ENCODE measurements at places on chromosomes 5 and 9. TPM values are rescaled to one million over a fixed set of nuclear protein-coding genes. Genes with fewer than 3 reads are reported as not detected.

DNM1 gene
- 36.1 TPM for total RNA-seq

NMUR2 gene
- not detected for total RNA-seq

GRK6 gene
- 24.2 TPM for total RNA-seq

ANAPC2 gene
- total RNA-seq = 22.9 TPM

HEMGN gene
- not detected for total RNA-seq

ZNF483 gene
- total RNA-seq = 5.6 TPM

HACD4 gene
- 10.0 TPM for total RNA-seq

WDR41 gene
- total RNA-seq = 186 TPM

KDM4C gene
- total RNA-seq = 26.7 TPM

ZFAND5 gene
- total RNA-seq = 206 TPM

SEC61B gene
- total RNA-seq = 94.7 TPM

ZBED3 gene
- total RNA-seq = 2.6 TPM

LCN10 gene
- not detected for total RNA-seq

Data from fibroblast of villous mesenchyme (primary cell).